ENCODE measurements at places on chromosomes 3 and 15. TPM values are rescaled to one million over a fixed set of nuclear protein-coding genes. Genes with fewer than 3 reads are reported as not detected.

DNA sequence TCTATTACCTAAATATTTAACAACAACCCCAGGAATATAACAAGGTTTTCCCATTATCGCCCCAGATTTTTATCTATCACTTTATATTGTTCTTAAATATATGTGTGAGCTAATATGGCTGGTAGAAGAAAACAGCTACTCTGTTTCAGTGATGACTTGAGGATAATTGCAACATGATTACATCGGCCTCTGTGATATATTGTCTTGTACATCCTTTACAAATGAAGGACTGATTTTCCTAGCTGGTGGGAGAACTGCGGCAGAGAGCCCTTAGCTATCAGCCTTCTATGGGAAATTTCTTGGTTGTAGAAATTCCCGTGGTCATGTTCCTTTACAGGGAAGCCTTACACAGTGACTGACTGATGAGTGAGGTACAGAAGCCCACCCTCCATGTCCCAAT is 110.9 kb upstream of the ZNF717 start:
- no peak for DNase-seq

Gene SEMA5B
- total RNA-seq, result 0.85 TPM

DNA sequence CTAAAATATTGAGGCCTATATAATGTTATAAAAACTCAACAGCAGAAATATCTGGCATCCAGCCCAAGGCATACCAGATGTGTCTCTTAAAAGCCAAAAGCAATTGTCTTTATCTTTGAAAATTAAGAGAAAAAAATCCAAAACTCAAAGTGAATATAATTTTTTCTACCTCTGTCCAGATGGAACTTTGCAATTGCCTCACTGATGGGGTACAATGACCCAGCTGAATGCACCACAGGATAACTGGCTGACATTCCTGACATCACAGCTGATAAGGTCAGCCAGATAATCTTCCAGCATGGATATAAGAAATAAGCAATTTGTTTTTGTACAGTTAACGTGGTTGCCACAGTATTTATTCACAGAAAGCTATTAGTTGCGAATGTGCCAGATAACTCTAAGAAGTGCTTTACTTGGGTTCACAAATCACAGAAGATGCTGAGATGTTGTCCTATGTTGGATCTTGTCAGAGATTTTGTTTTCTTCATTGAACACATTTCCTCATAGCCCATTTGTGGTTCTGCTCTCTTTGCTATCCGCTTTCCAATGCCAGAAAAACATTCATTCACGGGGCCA is 566.9 kb upstream of the CCDC54 start:
- no peak for DNase-seq

DNA sequence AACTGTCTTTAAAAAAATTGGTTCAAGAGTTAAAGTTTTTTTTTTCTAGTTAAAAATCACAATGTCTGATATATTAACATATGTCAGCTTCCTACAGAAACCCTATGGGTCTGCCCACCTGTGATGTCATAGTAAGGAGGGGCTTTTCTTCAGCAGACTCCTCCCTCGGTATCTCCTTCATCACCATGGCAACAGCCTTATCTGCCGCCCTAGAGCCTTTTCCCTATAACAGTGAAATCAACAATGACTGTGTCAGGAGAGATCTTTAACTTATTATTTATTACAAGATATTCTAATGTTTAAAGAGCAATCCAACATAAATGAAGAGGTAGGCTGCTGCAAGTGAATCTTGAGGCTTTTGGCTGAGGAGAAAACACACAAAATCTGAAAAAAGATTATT is 138.7 kb downstream of the PEX5L start:
- DNase-seq, result no peak

Gene GOLGA6A
- not detected for total RNA-seq

DNA sequence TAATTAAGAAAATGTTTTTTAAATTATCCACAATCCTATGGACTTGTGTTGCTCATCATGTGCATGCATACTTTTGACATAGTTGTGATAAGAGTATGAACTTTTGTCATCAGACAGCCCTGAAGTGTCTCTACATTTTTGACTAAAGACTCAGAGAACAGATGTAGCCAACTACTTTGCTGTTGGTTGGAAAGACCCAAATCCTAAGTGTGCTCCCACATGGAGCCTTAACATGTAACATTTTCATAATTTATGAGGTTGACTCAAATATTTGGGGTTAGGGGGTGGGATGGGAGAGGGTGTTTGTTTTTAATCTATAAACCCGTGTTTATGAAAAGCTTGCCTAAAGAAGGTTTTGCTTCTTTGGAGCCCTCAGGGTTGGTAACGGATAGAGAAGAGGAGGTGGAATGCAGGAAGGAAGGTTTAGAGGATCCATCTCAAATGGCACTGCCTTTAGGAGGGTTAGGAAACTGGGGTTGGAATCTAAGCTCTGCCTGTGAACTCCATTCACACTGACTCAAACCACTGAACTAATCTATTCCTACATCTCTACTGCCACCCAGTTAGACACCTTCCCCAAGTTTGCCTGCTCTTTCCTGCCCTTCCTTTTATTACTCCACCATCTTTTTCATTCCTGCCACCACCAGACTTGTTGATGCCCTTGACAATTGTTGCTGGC is 3.7 kb downstream of the BOC start:
- no peak for DNase-seq

- no peak for DNase-seq
Measured at GRCh38 chr3:39228496-39228895, 36.1 kb upstream of the XIRP1 start.

Gene LRCH3
- 22.2 TPM for total RNA-seq

DNA sequence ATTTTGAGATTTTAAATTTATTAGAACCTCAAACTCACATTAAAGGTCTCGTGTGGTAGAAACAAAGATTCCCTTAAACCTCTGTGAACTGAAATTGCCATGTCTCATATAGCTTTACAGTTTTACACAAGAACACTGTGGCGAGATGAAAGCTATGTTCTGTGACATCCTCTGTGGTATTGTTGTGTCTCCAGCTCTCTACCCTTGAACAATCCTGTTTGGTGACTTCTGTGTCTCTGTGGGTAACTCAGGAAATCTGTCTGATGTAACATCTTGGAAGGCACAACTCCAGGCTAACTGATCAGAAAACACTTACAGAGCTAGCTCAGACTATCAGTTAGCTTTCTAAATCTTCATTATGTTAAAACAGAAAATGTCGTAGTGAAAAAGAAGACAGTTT is 318.8 kb upstream of the GBE1 start:
- no peak for DNase-seq

DNA sequence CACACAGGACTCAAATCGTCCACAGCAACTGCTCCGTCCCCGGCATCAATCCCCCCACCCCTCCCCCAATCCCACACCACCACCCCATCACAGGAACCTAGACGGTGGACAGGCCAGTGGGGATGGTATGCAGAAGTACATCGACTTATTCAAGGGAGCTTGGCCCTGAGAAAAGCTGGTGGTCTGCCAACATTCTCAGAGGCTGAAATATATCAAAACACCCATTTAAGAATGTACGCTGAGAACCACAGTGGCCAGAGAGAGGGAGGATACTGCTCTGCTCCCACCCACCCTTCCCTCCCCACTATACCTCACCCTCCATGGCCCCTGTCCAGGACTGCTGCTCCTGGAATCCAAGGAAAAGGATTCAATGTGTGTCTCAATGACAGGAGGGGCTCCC is 12.4 kb upstream of the USP3 start:
- no peak for DNase-seq

- no peak for DNase-seq
Measured at GRCh38 chr15:41284427-41285177, 47.8 kb downstream of the OIP5 start.

Gene GPR176
- total RNA-seq, result 99.1 TPM

DNA sequence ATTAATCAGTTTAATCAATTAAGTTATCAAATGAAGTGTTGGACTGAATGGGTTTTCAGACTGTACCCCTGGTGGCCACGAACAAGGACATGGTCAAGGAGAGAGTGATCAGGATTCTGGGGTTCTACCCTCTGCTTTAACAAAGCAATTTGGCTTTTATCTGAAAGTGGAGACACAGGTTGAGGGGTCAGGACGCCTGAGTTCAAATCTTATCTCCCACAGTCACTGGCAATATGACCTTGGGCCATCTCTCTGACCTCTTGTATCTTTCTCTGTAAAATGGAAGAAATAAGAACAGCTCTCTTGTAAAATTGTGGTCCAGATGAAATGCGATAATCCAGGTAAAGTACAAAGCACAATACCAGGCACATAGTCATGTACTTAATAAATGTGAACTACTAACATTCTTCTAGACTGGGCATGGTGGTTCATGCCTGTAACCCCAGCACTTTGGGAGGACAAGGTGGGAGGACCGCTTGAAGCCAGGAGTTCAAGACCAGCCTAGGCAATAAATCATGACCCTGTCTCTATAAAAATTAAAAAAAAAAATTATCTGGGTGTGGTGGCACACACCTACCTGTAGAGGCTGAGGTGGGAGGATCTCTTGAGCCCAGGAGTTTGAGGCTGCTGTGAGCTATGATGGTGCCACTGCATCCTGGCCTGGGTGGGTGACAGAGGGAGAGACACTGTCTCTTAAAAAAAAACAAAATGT is 48.6 kb upstream of the ARL8B start:
- DNase-seq, result no peak

GRCh38 chr15:41965441-41966413 is 6.6 kb downstream of the EHD4 start:
- DNase-seq, result no peak

Gene GPR62
- not detected for total RNA-seq

GRCh38 chr3:66665021-66665695 is 164.3 kb upstream of the LRIG1 start:
- DNase-seq, result no peak

DNA sequence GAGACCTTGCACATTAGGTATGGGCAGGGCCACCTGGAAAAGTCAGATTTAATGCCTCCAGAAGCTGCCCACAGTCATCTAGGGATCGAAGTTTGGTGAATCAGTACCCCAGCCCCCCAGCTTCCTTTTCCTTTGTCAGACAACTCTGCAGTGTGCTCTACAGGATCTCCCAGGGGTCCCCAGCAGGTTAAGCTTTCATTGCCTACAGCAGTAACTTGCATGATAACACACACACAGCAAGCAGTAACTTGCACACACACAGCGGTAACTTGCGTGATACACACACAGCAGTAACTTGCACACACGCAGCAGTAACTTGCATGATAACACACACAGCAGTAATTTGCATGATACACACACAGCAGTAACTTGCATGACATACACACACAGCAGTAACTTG is 131.3 kb downstream of the UACA start:
- no peak for DNase-seq

Gene IL17RE
- total RNA-seq, result 21.7 TPM

- no peak for DNase-seq
Measured at GRCh38 chr3:169744366-169745054, 20.4 kb downstream of the TERC start.

Gene CYB561D2
- total RNA-seq, result 20.2 TPM

GRCh38 chr3:43366481-43366880 is 80.1 kb downstream of the SNRK start:
- no peak for DNase-seq

- no peak for DNase-seq
Measured at GRCh38 chr3:114451051-114451451, 157.2 kb downstream of the TIGIT start.

Gene PPP1R14D
- total RNA-seq, result not detected

Gene CD276
- 84.3 TPM for total RNA-seq

DNA sequence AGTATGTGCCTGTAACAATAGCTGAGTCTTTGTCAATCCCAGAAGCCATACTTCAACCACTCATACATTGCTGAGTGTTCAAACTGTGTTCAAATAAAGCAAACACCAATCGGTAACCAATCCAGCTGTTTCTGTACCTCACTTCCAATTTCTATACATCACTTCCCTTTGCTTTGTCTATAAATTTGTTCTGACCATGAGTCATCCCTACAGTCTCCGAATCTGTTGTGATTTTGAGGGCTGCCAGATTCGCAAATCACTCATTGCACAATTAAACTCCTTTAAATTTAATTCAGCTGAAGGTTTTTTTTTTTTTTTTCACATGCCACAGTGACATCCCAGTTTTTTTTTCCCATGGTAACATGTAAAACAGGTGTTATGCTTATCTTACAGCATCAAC is 870.3 kb downstream of the NAALADL2 start:
- no peak for DNase-seq

- no peak for DNase-seq
Measured at GRCh38 chr15:60585743-60586708, 107.1 kb upstream of the ICE2 start.

- DNase-seq, result no peak
Measured at GRCh38 chr3:128182656-128183055, 29.4 kb downstream of the EEFSEC start.

Gene COL6A5
- total RNA-seq, result not detected

DNA sequence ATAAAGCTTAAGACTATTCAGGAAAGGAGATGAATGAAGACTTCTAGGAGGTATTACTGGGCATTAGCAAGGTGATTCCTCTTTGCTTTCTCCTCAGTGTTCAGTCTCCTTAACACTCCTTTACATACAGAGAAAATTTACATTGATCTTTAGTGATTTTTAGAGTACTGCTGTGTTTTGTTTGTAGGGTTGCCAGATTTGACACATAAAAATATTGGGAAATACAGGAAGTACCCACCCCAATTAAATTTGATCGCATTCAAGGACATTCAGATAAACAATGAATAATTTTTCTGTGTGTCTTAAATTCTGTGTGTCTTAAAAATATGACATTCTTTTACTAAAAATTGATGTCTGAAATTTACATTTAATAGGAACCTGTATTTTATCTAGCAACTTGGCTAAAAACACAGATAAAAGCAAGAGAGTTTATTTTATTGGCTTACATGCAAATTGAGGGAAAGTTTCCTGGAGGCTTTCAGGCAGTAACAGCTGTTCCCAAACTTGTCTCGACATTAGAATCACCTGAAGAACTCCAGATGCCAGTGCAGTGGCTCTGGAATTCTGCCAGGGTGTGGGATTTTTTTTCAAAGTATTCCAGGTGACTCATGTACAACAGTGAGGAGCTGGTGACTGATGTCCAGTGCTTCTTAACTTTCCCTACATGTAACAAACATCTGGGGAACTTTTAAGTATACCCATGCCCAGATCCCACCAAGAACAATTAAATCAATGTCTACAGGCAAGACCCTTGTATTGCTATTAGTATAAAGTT is 23.4 kb upstream of the PLOD2 start:
- DNase-seq, result no peak

DNA sequence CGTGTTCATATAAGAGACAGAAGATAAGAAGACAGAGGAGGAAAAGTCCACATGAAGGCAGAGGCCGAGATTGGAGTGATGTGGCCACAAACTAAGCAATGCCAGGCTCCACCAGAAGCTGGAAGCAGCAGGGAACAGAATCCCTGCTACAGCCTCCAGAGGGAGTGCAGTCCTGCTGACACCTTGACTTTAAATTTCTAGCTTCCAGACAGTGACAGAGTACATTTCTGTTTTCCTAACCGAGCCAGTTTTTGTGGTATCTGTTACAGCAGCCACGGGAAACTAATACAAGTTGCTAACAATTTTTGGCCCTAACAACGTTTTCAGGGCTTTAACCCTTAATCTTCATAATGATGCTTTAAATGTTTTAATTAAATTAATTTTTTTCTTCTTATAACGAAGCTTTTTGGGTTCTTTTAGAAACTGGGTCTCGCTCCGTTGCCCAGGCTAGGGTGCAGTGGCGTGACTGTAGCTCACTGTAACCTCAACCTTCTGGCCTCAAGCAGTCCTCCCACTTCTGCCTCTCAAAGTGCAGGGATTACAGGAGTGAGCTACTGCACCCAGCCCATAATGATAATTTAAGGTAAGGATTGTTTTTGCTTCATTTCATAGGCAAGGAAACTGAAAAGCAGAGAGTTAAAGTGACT is 202.3 kb upstream of the PROK2 start:
- DNase-seq, result no peak
